ENCODE measurements at places on chromosomes 5 and 9.

DNA sequence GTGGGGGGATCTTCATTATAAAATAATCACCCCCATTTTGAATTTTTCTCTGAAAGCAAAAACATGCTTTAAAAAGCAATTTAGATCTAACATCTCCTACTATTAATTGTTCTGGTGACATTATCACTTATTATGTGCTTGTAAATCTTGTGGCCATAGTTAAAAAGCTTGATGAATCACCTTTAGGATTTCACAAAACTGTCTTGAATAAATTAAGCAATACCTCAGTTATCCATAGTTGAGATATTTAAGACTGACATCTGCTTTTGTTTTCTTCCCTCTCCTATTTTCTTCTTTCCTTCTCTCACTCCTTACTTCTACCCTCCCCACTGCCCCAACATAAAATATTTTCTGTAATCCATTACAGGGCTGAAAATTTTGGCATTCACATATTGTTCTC, 84.8 kb downstream of the SLC1A3 start:
- DNase-seq, result no peak

DNA sequence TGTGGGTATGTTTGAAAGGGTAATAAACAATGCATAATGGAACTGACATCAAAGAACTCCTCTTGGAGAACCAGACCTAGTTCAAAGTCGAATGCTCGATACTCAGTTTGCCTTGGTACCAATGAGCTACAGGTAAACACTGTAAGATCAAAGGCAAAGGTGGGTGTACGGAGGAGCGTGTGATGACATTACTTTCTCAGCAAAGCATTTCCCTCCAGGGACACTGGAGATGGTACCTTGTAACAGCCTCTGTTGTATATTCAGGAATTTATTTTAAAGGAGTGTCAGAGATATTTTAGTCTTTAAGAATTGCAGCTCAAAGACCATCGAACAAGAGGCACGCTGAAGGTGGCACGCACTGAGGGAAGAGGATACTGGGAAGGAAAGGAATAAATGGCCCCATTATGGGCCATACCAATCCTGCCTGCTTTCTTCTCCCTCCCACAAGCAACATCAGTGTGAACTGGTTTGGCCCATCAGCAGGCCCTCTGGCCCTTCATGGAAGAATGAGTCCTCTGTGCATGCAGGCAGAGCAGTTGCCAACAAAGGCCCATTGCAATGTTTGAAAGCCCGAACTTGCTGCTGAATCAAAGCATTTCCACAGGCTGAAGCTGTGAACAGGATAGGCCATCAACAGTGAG, 410.2 kb downstream of the ACTL7B start:
- no peak for DNase-seq

- DNase-seq, result no peak
Observed at GRCh38 chr9:123368023-123368422, 12.0 kb downstream of the CRB2 start.

GRCh38 chr9:18906656-18907395, 126.2 kb downstream of the SAXO1 start:
- DNase-seq, result no peak

GRCh38 chr9:89442501-89442978, 55.4 kb downstream of the SEMA4D start:
- no peak for DNase-seq

DNA sequence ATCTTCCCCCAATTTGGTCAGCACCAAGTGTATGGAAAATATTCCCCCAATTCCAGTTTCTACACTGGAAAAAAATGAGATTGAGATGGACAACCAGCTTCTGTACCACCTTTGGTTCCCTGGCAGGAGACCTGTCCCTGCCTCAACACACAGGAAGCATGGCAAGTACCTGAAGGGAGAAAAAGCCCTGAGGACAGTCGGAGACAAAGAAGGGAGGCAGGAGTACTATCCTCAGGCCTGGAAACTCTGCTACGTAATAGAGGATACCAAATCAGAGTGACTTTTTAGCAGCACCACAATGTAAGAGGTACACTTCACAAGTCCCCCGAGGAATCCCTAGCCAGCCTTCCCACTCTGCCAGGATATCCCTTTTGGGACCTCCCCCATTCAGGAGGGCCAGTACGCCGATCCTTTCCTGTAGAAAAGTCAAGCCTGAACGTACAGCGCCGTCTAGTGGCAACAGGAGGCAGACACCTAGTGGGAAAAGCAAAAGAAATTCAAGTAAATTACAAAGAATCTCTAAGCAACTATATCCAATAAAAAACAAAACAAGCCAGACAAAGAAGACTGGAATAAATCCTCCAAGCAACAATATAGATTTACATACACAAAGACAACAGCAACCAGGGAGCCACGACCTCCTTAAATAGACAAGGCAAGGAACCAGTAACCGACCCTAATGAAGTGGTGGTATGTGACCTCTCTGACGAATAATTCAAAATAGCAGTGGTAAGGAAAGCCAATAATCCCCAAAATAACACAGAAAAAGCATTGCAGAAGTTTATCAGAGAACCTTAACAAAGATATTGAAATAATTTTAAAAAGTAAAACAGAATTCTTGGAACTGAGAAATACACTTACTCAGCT, 63.3 kb upstream of the SLCO6A1 start:
- DNase-seq, result peak; percentile 33

GRCh38 chr5:6029811-6030271, 348.5 kb downstream of the MED10 start:
- no peak for DNase-seq

GRCh38 chr9:128787659-128788058, 606 bp downstream of the TBC1D13 start:
- no peak for DNase-seq
